Pons (tissue), 1 donor: ENCODE measurements at places on chromosomes 11 and 22.

DNA sequence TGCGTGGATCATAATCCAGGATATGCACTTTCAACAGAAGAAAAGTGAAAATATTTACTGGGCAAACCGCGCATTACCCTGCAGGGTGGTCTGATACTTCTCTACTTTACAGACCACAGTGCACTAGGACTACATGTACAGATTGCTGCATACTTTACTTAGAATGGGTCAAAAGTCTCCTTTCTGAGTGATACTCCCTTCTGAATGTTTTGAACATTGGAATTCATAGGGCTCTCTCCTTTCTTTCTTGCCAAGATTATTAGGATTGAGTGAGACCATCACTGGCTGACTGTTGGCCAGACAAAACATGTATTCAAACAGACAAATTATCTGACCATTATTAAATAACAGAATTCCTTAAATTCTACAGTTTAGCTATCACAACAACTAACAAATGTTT, 6.6 kb upstream of the FIBIN start:
- DNase-seq: no peak

DNA sequence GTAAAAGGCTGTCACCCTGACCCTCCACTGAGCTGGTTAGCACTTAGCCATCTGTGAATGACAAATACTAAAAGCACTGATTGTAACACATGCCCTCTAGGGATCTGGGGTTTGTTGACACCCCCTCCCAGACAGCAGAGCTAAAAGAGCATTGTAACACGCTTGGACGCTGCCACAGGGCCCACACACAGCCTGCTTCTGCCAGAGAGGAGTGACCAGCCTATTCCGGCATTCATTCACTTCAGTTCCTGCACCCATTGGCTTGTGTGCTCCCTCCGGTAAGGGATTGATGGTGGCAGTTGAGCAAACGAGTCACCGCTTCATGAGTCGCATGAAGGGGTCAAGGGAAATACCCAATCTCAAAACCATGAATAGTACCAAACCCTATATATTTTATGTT, 15.8 kb downstream of the OR10D3 start:
- DNase-seq: no peak

- peak; percentile 69 for DNase-seq
Measured at GRCh38 chr11:84091212-84091986, 805.2 kb upstream of the CCDC90B start.

GRCh38 chr11:75133976-75134375, 16.9 kb upstream of the SLCO2B1 start:
- no peak for DNase-seq

DNA sequence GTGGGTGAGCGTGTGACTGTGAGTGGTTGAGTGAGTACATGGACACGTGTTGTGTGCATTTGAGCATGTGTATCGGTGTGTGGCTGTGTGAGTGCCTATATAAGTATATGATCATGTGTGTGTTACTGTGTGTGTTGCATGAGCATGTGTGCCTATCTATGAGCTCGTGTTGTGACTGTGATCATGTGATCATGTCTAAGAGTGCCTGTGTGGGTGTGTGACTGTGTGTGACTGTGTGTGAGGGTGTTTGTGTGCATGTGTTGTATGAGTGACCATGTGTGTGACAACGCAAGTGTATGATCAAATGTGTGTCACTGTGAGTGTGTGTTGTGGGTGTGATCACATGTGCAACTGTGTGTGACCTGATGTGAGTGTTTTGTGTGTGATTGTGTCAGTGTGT, 88.8 kb downstream of the UBASH3B start:
- no peak for DNase-seq

GRCh38 chr11:27773884-27774283, 73.6 kb upstream of the BDNF start:
- DNase-seq: no peak

DNA sequence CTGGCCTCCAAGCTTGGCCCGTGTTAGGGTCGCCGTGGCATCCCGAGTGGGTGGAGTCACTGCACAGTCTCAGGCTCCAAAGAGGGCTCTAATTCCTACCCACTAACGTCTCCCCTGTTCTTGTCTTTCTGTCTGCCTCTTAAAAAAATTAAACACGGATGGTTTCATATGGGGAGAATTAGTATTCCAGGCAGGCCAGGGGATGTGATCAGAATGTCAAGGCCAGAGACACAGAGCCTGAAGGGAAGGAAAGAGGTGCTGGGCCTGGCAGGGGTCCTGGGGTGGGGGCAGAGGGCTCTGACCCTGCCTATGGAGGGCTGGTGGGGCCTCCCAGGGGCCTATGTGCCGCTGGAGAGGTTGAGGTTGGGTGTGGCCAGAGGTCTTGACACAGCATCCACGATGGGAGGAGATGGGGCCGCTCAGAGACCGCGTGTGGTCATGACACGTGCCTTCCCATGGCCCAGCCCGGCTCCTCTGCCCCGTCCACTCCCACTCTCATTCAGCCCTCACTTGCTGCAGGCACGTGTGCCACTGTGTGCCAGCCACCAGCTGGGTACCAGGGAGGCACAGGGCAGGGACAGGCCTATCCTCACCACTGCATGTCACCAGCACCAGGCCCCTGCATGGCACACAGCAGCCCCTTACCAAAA, 56.5 kb downstream of the FLRT1 start:
- peak; percentile 89 for DNase-seq

- no peak for DNase-seq
Measured at GRCh38 chr11:13249992-13250391, 27.6 kb upstream of the BMAL1 start.

DNA sequence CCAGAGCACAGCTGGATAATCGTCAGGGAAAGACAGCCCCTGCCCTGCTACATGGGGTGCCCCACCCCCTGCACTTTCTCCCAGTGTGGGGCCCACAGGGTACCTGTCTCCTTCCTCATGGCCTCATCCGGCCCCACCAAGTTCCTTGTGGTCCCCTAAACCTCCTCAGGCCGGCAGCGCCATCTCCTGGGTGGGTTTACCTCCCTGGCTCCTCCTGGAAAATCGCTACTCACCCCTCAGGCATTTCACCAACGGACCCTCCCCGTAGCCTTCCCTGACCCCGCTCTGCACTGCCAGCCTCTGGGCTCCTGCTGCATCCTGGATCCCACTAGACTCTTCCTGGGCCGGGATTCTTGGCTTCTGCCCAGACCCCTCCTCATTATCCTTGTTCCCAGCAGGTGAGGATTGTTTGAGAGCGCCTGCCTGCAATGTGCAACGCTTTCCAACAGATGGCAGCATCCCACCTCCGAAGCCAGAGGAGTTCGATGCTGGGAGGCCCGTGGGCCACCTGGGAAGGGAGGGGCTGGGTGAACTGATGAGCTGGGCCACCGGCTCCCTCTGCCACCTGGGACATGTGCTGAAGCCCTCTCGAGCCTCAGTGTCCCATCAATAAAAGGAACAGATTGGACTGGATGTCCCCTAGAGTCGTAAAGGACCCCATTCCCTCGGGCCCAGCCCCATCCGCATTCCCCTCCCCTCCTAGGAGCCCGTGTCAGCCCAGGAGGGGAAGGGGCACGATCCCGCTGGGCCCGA, 44.2 kb upstream of the TTLL12 start:
- DNase-seq: peak; percentile 14

DNA sequence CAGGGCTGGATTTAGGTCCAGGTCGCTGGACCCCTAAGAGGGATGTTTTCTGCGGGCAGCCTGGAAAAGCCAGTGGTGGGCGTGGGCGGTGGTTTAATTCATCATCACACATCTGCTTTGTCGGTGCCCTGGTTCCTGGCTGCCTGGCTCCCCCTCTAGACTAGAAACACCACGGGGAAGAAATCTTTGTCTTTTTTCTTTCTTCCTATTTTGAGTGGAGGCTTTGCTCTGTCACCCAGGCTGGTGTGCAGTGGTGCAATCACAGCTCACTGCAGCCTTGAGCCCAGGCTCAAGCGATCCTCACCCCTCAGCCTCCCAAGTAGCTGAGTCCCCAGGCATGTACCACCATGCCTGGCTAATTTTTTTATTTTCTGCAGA, 86.6 kb upstream of the LINC01488 start:
- DNase-seq: peak; percentile 15

GRCh38 chr11:75347781-75348566, 3.5 kb downstream of the ARRB1 start:
- DNase-seq: no peak

DNA sequence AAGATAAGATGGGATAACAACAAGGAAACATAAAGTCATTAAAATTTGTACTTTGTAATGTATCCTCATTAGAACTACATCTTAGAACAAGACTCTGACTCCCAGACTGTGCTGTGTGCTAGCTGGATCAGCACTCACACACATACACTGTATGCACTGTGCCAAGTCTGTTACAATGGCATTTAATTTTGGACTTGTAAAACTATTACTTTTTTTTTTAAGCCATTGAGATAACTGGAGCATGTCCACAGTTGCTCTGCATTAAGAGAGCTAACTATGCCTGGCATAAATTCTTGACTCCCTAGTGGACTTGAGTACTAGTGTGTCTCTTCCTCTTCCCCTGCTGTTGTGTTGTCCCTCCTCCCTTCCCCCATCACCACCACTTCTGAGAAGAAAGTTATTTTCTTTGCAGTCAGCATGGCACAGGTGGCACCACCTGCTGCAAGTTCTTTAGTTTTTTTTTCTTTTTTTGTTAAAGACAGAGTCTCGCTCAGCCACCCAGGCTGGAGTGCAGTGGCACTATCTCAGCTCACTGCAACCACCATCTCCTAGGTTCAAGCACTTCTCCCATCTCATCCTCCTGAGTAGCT, 268.6 kb downstream of the TMEM135 start:
- DNase-seq: no peak

- DNase-seq: no peak
Measured at GRCh38 chr11:104015649-104016415, 20.6 kb upstream of the DDI1 start.

DNA sequence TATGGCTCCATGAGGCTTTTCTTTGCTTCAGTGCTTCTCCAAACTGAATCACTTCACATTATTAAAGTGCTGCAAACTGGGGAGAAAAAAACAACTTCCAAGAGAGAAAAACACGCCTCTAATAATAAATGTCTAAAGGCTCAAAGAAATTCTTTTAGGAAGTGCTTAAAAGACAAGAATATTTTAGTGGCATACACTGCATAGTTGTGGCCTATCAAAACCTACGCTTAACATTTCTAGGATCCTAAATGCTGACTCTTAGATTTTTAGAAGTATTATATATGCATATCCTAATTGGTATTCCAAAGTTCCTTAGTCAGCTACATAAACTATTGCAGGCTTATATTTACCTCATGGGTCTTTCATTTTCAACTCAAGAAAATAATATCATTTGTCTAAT, 879.0 kb upstream of the CCDC90B start:
- DNase-seq: no peak

GRCh38 chr22:33984656-33985285, 64.5 kb upstream of the LARGE1 start:
- no peak for DNase-seq

- DNase-seq: no peak
Measured at GRCh38 chr11:102806296-102806695, 8.3 kb upstream of the MMP1 start.

- DNase-seq: peak; percentile 20
Measured at GRCh38 chr11:2750682-2751522, 51.1 kb upstream of the KCNQ1OT1 start.

- DNase-seq: no peak
Measured at GRCh38 chr11:100682247-100682969, 4.7 kb upstream of the ARHGAP42 start.

DNA sequence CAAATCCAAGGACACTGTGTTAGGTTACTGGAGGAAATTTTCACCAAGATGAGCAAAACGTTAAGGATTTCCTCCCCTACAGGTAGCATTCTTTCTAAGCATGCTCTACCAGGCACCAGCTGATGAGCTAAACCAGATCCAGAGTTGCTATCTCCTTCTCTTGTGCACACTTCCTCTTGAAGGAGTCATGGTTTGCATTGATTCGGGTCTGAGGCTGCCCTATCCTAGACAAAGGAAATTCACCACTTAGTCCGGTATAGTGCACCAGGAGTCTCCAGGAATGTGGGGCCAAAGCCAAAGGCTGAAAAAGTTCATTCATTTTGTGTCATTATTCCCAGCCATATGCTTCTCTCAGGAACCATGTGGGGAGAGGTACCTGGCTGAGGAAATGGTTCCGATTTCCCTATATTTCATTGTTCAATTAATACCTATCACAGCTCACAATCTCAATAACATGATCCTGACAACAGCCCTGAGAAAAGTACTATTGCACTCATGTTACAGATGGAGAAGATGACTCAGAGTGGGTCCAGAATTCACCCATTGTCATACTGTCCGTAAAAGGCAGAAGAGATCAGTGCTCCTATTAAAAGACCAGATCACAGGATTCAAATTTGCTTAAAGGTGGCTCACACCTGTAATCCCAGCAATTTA, 39.1 kb downstream of the SLC35F2 start:
- DNase-seq: no peak

- DNase-seq: no peak
Measured at GRCh38 chr22:30996462-30996861, 27.4 kb downstream of the TUG1 start.

GRCh38 chr11:33773987-33774735, at the start of gene FBXO3:
TSS of gene FBXO3 (minus strand) at chr11:33774520. CDS start at chr11:33774497, 23 bp downstream.
- DNase-seq: peak; percentile 84

- no peak for DNase-seq
Measured at GRCh38 chr11:12291313-12291712, 86.1 kb upstream of the PARVA start.

GRCh38 chr11:2092464-2092910, 46.7 kb downstream of the IGF2 start:
- DNase-seq: no peak
